ENCODE measurements at places on chromosomes 2 and 18. TPM values are rescaled to one million over a fixed set of nuclear protein-coding genes. Genes with fewer than 3 reads are reported as not detected.

HJURP gene
- not detected for polyA plus RNA-seq

CRYBA2 gene
- polyA plus RNA-seq, result not detected

EFHD1 gene
- polyA plus RNA-seq, result not detected

FOXI3 gene
- polyA plus RNA-seq, result not detected

ZNF396 gene
- polyA plus RNA-seq, result 1.1 TPM

PROM2 gene
- not detected for polyA plus RNA-seq

TMEM247 gene
- not detected for polyA plus RNA-seq

KRCC1 gene
- 10.8 TPM for polyA plus RNA-seq

UNC80 gene
- polyA plus RNA-seq, result not detected

CAPN14 gene
- polyA plus RNA-seq, result not detected

MAL gene
- polyA plus RNA-seq, result 0.48 TPM

CARF gene
- polyA plus RNA-seq, result 2.8 TPM

TTN gene
- 0.08 TPM for polyA plus RNA-seq

GRCh38 chr2:221153226-221153625, 418.9 kb downstream of the EPHA4 start:
- H3K4me3 ChIP-seq, result no peak overlapping the region
- H3K27ac ChIP-seq, result no peak overlapping the region
- no peak for DNase-seq
- no peaks in the 10 kb centered on the region for H3K27me3 ChIP-seq

- peaks cover 79% of the 10 kb centered on the region for H3K36me3 ChIP-seq
- H3K27ac ChIP-seq, result no peak overlapping the region
- H3K4me3 ChIP-seq, result no peak overlapping the region
Measured at GRCh38 chr2:222572264-222572721, 83.6 kb downstream of the FARSB start.

- H3K4me1 ChIP-seq, result peaks cover 59% of the 10 kb centered on the region
- H3K27me3 ChIP-seq, result no peaks in the 10 kb centered on the region
- no peaks in the 10 kb centered on the region for H3K36me3 ChIP-seq
- no peak overlapping the region for H3K4me3 ChIP-seq
Measured at GRCh38 chr2:136126021-136126420, 8.1 kb upstream of the CXCR4 start.

DNA sequence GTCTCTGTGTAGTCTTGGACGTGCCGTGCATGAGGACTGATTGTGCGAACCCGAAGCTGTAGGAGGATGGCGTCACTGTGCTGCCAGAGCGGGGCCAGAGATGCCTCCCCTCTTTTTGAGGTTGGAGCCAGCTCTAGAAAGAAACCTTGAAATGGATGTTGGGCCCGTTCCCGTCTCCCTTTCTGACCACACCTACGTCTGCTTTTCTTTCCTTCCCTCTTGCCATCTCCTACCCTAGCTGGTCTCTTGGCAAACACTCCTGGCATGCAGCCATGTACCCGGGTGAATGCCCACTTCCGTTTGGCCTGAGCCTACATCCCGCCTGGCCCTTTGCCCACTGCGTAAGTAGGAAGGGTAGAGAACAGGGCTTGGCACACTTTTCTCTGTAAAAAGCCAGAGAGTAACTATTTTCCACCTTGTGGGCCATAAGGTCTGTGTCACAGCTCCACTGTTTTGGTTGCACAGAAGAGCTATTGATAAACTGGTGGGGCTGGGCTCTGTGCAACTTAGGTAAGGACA, 37.4 kb downstream of the SH3BP4 start:
- no peaks in the 10 kb centered on the region for H3K27me3 ChIP-seq

GRCh38 chr2:26982102-26982742, 11.8 kb downstream of the MAPRE3 start:
- H3K27me3 ChIP-seq, result no peaks in the 10 kb centered on the region
- DNase-seq, result peak; percentile 29
- H3K4me1 ChIP-seq, result no peaks in the 10 kb centered on the region

DNA sequence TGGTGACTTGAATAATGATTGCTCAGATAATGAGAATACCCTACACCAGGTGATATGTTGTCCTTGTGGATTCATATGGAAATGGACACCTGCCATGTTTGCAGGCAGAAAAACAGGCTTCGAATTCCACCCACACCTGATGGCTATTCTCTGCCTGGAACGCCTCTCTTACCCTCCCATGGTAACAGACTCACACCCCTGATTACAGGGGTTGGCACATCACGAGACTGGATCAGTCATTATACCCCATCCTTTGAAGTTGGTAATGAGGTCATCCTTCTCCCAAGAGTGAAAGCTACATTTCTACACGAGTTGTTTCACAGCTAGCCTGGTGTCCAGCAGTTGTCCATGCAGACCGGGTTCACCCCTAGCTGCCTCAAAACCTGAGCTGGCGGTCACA, 71.4 kb upstream of the MBOAT2 start:
- no peaks in the 10 kb centered on the region for H3K4me1 ChIP-seq
- no peak overlapping the region for H3K27ac ChIP-seq
- H3K27me3 ChIP-seq, result no peaks in the 10 kb centered on the region
- H3K4me3 ChIP-seq, result no peak overlapping the region

DNA sequence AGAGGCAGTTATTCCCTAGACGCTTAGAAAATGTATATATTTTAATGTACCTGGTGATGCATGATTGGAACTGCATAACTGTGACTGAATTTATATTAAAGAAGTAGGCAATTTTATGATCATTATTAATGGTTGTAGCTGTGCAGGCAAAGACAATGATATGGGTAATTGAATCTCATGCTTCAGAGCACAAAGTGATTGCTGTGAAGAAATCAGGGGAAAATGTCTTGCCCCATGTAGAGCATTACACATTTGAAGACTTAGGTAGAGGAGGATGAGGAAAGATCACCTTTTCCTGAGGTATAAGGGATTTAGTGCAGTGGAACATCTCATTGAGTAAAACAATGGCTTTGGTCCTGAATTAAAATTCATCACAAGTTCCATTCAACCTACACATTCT, 246.8 kb upstream of the DCC start:
- DNase-seq, result no peak
- H3K36me3 ChIP-seq, result no peaks in the 10 kb centered on the region
- H3K27me3 ChIP-seq, result no peaks in the 10 kb centered on the region

- no peak for DNase-seq
- H3K36me3 ChIP-seq, result no peaks in the 10 kb centered on the region
- H3K27ac ChIP-seq, result no peak overlapping the region
Measured at GRCh38 chr2:227781841-227782240, 31.8 kb upstream of the CCL20 start.

DNA sequence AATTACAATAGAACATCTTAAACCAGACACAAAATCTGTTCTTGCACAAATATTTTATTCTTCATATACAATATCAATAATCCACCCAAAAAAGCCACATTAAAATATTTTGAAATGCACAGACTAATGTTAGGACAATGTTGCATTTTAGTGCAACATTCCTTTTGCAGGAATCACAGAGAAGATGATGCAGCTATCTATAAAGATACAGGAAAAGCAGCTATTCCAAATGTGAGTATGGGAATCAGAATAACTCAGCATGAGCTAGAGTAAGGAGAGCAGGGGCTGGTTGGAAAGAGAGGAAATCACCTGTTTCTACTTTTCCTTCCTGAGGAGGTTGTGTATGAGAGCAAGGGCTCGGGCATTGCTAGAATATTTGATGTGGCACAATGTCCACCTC, 4.8 kb downstream of the C2orf66 start:
- H3K27me3 ChIP-seq, result peaks cover 4% of the 10 kb centered on the region
- H3K27ac ChIP-seq, result no peak overlapping the region
- H3K4me3 ChIP-seq, result no peak overlapping the region
- no peak for DNase-seq
- no peaks in the 10 kb centered on the region for H3K36me3 ChIP-seq
- H3K4me1 ChIP-seq, result peaks cover 6% of the 10 kb centered on the region

DNA sequence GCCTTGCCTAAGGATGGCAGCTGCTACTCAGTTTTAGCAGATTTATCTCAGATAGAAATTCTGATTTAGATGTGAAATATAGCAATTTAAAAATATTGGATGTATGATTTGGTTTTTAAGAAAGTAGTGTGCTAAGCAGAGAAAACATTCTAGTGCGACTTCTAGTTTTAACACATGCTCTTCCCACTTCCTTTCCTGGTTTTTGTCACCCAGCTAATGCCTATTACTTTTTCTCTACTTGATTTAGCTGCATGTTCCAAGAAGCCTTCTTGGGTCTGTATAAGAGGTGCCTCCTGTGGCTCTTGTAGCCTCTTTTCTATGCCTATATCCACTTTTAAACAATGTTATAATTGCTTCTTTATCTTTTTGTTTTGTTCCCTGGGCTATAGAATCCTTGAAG, 53.0 kb downstream of the GPD2 start:
- no peak overlapping the region for H3K4me3 ChIP-seq
- no peaks in the 10 kb centered on the region for H3K4me1 ChIP-seq
- DNase-seq, result no peak
- H3K27me3 ChIP-seq, result no peaks in the 10 kb centered on the region

- H3K4me3 ChIP-seq, result no peak overlapping the region
- no peaks in the 10 kb centered on the region for H3K27me3 ChIP-seq
- peaks cover 6% of the 10 kb centered on the region for H3K4me1 ChIP-seq
- no peak for DNase-seq
- H3K36me3 ChIP-seq, result no peaks in the 10 kb centered on the region
- H3K27ac ChIP-seq, result no peak overlapping the region
Measured at GRCh38 chr2:160582081-160582480, 88.5 kb upstream of the RBMS1 start.

DNA sequence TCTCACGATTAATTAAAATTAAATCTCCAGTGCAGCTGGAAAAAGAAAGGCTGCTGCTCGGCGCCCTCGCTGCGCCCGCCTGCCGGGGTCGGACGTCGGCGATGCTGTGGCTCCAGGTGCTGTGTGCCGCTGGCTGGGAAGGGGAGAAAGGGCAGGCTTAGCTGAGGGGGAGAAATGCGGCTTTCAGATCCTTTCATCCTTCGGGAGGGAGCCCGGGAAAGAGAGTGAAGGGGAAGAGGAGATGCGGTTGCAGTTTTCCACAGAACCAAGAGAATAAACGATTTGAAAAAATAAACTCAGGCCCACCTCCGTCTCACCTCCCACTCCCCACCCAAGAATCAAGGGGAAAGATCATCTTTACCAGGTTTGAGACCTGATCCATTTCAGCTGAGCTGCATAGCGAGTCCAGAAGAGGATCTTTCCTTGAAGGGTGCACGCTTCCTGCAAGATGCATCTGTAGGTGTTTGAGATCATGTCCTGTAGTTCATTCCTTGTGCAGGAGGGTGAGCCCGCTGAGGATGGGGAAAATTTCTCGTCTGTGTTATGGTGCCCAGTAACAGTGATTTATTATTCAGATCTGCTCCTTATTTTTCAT, 495 bp downstream of the TMEM169 start:
- H3K27me3 ChIP-seq, result no peaks in the 10 kb centered on the region
- H3K27ac ChIP-seq, result peak overlapping the region; percentile 50
- no peaks in the 10 kb centered on the region for H3K36me3 ChIP-seq
- DNase-seq, result no peak
- H3K4me1 ChIP-seq, result peaks cover 40% of the 10 kb centered on the region
- H3K4me3 ChIP-seq, result peak overlapping the region; percentile 85

DNA sequence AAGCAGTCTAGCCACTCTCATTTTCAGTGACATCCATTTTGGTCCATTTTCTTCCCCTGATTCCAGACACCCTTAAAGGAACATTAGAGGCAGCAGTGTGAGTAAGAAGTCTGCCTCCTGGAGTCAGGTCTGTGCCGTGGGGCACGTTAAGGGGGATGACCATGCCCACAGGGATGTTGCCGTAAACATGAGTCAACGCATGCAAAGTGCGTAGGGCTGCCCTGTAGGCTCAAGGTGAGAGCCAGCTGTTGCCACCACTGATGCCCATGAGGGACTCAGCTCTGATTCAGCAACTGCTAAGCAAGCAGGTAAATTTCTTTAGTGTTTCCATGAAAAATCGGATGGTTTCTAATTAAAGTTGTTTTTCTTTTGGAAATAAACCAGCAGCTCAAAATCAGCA, 61.4 kb upstream of the TFCP2L1 start:
- no peaks in the 10 kb centered on the region for H3K27me3 ChIP-seq
- H3K36me3 ChIP-seq, result peaks cover 98% of the 10 kb centered on the region

DNA sequence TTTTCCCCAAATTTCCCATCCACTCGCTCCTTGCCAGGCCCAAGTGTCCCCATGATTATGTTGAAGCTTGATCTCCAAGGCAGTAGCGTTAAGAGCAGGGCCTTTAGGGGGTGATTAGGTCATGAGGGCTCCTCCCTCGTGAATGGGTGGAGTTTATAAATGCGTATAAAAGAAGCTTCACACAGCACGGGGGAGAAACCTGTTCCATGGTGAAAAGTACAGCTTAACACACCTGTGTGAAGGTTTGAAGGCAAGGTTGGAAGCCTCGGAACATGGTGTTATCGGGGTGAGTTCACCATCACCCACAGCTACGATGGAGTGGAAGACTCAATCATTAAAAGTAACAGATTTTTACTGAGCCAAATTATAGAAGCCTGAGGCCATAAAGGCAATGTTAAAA, 137.4 kb upstream of the ALKAL2 start:
- H3K36me3 ChIP-seq, result no peaks in the 10 kb centered on the region
- no peaks in the 10 kb centered on the region for H3K4me1 ChIP-seq
- no peak for DNase-seq
- no peak overlapping the region for H3K4me3 ChIP-seq
- H3K27ac ChIP-seq, result no peak overlapping the region
- no peaks in the 10 kb centered on the region for H3K27me3 ChIP-seq

DNA sequence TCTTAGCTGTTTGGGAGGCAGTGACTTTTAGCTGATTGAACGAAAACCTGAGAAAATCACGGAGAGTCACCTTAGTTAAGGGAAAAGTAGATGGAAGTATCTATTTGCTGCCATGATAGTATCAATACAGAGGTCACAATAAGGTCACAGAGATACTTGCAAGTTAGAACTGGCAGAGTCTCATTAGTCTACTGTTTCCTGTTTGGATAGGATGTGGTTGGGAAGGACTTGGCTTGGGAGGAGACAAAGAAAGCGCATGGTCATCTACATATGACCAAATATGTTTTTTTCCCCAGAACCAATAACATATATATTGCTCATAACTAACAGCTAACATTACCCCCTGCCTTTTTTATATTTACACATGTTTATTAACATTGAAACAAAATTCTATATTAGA, 78.4 kb upstream of the AQP4 start:
- DNase-seq, result no peak
- no peaks in the 10 kb centered on the region for H3K36me3 ChIP-seq
- H3K4me1 ChIP-seq, result no peaks in the 10 kb centered on the region
- no peaks in the 10 kb centered on the region for H3K27me3 ChIP-seq
- no peak overlapping the region for H3K4me3 ChIP-seq

DNA sequence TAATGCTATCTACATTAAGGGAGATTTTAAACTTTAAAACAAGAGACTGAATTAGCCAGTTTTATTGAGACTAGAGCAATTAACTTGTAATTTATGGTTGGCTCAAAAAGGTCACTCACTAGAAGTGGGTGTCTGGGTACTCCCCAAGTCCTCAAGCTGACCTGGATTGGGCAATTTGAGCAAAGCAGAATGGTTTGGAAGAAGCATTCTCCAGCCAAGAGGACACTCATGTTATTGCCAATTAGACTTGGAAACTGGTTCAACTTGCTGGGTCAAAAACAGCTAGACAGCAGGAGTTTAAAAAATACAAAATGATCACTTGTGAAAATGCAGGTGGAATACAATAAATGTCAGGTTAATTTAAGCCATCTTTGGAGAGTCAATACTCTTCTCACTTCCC, 29.5 kb upstream of the MYO1B start:
- H3K27ac ChIP-seq, result no peak overlapping the region
- no peaks in the 10 kb centered on the region for H3K4me1 ChIP-seq
- no peaks in the 10 kb centered on the region for H3K27me3 ChIP-seq
- no peaks in the 10 kb centered on the region for H3K36me3 ChIP-seq
- no peak for DNase-seq
